ENCODE measurements at places on chromosomes 5 and 9. TPM values are rescaled to one million over a fixed set of nuclear protein-coding genes. Genes with fewer than 3 reads are reported as not detected.

- DNase-seq, result no peak
These were observed 162.6 kb upstream of the ADAMTS16 start for GRCh38 chr5:4977416-4978110.

DNA sequence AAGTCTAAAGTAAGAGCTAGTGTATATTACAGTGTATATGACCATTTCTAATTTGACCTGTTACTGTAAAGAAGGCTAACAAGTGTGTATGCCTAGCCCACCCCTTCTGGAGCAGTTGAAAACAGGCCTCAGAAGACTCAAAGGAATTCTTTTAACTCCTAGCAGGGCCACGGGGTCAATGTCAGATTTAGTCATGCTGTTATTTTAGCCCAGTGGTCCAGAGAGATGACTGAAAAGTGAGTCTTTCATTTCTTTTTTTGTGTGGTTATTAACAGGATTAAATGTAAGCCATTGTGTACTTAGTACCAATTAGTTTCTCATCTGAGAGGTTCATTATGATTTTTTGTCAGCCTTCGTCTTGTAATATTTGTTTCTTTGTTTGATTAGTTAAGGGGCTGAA is 24.4 kb downstream of the ZCCHC7 start:
- no peak for DNase-seq

DNA sequence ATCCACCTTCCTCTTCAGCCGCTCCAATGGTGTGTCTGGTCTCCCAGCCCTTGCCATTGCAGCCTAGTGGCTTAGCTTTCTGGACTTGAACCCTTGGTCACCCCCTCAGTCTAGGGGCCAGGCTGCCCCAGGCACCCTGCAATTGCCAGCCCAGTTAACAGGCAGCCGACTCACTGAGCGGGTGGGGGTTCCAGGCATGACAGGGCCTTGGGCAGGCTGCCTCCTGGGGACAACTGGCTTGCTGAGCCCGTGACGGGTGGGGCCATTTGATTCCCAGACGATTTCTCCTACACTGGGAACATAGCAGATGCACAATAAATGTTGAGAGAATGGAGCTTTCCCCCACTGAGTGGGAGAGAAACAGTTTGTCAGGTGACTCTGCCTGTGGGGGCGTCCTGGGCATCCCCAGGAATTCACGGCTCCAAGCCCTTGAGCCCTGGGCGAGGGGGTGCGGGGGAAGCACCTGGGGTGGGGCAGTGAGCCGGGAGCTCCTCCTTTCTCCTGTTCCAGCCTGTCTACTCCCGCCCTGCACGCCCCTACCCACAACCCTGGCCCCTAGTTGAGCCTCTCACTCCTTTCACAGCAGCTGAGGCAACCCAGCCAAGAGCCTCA is 12.6 kb upstream of the AQP7 start:
- DNase-seq, result no peak

- no peak for DNase-seq
These were observed 731.8 kb upstream of the RGMB start for GRCh38 chr5:98041661-98042060.

GRCh38 chr5:159469496-159470372 is 139.4 kb upstream of the IL12B start:
- no peak for DNase-seq

DNA sequence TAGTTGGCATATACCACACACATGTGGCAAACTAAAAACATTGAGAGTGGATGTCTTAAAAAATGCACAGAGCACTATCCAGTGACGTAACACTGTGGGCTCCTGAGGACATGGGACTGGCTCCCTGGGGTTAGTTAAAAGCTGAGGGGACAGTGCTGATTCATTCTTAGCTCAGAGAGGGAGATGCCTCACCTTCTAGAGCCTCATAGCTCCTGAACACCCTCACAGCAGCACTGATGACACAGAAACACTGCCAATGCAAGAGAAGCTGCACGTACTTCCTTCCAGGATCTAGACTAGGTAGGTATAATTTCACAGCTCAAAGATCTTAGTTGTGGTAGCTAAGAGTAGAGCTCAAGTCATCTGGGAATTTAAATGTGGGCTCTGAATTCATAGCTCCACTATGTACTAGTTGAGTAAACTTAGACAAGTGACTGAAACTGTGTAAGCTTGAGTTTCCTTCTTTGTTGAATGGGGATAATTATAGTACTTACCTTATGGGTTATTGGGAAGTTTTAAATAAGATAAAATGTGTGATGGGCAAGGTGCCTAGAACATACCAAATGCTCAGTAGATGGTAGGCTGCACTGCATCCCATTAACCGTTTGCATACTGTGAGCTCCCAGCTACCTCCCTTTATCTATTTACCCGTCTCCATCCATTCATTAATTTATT is 279.9 kb downstream of the ASTN2 start:
- no peak for DNase-seq

DNA sequence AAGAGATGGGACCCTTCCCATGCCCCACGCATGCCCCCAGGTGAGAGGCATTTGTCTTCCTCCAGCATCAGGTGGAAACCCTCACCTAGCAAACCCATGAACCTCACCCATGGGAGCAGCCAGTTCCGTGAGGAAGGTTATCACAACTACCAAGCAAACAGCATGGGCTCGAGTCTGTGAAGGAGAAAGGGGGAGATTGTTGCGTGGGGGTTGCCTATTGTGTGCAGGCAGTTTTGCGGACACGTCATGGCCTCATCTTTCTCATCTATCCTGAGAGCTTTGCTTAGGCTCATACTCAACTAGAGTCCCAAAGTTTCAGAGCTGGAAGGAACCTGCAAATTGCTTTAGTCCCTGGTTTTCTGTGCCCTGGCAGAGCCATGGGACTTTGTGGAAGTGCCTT is 73.6 kb upstream of the TGFBR1 start:
- no peak for DNase-seq

DNA sequence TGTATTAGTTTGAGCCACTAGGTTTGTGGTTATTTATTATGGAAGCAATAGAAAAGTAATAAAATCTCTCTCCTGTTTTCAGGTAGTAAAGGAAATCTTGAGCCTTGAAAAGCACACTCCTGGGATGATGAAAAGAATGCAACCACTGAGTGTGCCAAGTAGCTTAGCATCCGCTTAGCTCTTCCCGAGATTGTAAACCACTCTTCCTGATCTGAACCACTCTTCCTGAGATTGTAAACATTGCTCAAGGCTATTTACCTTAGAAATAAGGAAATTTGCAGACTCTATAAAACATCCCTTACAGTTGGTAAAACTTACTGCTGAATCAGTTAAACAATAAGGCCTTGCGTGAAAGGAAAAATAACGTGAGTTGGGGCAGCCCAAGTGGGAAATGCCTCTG is 17.4 kb upstream of the IL33 start:
- DNase-seq, result no peak

- DNase-seq, result no peak
These were observed 78.4 kb upstream of the ICE1 start for GRCh38 chr5:5344051-5344571.

GRCh38 chr9:113350107-113350661 is 843 bp downstream of the BSPRY start:
- no peak for DNase-seq

- peak; percentile 21 for DNase-seq
These were observed 152.6 kb upstream of the MSX2 start for GRCh38 chr5:174571662-174572397.

- DNase-seq, result no peak
These were observed 151.0 kb downstream of the KIAA0825 start for GRCh38 chr5:94467346-94467953.

- no peak for DNase-seq
These were observed 50.8 kb downstream of the RBM27 start for GRCh38 chr5:146254223-146254622.

DNA sequence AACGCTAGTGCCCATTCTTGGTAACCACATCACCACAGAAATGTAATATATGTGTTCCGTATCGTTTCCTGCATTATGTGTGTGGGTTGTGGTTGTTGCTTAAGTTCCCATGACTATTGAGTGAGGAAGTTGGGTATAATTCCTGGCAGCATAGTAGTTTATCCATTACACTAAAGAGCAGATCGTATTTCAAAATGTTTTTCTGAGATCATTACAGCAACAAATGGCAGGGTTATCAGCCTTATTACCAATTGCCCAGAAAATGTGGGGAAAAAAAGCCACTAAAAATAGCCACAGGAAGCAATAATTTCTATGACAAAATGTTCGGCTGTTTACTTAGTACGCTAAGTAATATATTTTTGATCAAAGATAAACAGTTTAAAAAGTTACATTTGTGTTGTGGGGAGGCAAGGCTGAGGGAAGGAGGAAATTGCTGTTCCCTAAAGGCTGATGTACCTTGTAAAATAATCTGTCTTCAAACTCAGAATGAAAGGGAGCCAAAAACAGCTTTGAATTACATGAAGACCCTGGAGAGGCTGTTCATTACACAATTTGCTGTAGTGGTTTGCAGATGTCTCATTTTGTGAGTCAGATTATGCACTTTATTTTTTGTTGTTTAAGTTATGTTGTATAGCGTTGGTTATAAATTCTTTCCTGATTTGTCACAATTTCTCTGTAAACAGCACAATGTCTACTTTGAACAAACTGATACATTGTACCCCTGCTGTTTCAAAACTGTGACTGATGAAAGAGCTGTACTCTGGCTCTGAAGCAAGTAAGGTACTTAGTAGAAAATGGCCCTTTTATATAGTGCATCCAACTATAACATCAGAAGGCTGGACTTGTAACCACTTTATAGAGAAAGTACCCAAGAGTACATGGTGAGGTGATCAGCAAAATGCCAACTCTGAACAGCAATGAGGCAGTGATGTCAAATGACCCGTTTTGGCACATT is 1028.5 kb downstream of the NR2F1-AS1 start:
- no peak for DNase-seq

DNA sequence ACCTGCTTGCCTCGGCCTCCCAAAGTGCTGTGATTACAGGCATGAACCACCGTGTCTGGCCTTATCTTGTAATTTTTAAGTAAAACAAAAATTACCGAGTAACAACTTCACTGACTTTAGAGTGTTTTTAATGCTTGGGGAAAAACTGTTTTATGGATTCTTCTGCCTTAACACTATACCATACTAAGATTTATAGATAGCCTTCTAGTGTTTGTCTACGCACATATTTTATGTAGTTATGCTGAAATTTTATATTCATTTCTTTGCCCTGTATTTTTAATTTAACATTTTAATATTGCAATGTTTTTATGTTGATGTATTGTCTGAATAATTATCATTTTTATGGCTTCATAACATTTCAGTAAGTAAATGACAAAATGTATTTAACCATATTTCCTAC is 96.4 kb upstream of the FTMT start:
- no peak for DNase-seq

DNA sequence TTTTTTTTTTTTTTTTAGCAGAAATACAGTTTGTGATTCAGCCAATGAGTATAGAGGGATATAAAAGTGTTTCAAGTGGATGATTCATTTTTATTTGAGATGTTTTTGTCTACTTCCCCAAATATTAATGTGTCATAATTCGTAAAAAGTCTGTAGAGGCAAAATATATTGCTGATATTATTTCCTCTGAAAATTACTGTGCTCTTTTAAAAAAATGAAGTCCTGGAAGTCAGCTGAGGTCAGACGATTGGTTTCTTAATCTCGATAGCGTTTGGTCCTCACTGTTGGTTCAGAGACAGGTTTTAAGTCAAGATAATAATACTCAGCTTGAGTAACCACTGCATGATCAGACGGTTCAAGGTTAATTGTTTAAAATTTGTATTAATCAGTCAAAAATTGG is 19.5 kb downstream of the IL9 start:
- DNase-seq, result no peak

The MARVELD2 gene
- total RNA-seq, result 0.84 TPM

The SELENOP gene
- 924 TPM for total RNA-seq

The TEX48 gene
- not detected for total RNA-seq

The PAEP gene
- not detected for total RNA-seq
